ENCODE measurements at places on chromosomes 13 and 19.

DNA sequence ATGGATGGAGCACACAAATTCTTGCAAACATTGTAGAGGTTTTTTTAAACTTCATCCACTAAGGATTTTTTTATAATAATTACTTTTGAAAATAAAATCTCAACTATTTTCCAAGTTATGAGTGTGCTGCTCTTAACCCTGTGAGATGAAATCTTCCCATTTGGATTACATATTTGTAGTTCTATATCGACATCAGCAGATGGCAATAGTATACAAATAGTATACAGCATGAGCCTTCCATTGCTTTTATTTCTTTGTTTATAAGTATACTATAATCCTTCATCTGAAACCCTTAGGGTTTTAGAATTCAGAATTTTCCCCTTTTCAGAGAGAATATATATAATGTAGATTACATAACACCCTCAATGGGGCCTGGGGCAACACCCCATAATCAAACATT is 70.5 kb downstream of the GJA3 start:
- no peak for DNase-seq

- DNase-seq, result peak; percentile 66
Measured at GRCh38 chr19:9673912-9674662, 813 bp downstream of the ZNF562 start.

- no peak for DNase-seq
Measured at GRCh38 chr19:44604241-44604640, 9.1 kb upstream of the IGSF23 start.

- DNase-seq, result no peak
Measured at GRCh38 chr13:47816831-47817230, 184.2 kb downstream of the SUCLA2 start.

DNA sequence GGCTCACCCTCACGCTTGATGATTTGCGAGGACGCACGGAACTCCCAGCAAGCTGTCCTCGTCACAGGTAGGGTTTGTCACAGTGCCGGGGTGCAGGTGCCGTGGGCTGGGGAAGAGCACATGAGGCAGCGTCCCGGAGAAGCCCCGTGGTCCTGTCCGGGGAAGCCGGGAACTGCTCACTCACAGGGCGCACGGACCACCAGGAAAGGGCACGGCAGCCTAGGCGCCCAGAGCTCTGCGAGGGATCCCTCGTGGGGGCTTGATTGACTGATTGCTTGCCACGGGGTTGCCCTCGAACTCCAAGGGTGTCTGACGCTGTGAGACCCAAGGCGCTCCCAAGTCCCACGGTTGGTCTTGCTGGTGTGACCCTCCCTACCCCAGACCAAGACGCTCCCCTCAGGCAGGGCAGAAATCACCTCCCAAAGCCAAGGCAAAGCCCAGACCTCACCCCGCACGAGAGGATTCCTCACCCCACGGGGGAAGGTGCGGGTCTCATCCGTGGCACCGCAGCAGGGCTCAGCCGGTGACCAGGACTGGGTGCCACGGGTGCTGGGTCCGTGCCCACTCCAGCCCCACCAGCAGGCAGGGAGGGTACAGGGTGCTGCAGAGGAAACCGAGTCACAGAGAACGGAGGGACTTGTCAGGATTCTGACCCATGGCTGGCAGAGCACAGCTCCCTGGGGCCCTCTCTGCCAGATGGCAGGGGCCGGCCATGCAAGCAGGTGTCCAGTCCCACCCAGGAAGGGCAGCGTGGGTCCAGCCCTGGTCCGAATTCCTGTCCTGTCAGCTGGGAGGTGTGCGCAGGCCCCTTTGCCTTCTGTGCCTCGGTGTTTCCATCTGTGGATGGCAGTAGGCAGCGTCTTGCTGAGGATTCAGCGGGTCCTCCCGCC is 7.7 kb downstream of the C2CD4C start:
- DNase-seq, result no peak

DNA sequence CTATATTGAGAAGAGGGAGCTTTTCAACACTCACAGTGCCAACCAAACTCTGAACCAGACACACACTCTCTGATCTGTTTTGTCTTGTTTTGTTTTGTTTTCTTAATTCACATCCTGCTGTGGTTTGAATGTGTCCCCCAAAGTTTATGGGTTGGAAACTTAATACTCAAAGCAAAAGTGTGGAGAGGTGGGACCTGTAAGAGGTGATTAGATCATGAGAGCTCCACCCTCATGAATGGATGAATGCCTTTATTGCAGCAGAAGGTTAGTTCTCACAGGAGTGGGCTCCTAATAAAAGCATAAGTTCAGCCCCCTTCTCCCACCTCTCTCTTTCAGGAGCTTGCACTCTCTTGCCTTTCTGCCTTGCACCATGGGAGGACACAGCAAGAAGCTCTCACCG is 957.1 kb downstream of the PCDH9 start:
- no peak for DNase-seq

DNA sequence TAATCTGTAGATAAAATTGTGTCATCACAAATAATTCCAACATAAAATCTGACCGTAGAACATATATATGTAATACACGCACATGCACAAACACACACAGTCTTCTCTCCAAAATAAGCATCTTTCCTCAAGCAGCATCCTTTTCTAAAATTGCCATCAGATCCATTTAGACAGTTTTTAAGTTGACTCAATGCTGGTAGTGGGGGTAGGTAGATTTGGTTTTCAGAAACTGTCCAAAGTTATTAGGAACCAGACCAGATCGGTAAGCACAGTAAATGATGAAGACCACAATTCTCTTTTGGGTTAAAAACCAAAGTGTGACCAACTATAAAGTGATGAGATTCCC is 64.6 kb downstream of the SERP2 start:
- DNase-seq, result no peak

DNA sequence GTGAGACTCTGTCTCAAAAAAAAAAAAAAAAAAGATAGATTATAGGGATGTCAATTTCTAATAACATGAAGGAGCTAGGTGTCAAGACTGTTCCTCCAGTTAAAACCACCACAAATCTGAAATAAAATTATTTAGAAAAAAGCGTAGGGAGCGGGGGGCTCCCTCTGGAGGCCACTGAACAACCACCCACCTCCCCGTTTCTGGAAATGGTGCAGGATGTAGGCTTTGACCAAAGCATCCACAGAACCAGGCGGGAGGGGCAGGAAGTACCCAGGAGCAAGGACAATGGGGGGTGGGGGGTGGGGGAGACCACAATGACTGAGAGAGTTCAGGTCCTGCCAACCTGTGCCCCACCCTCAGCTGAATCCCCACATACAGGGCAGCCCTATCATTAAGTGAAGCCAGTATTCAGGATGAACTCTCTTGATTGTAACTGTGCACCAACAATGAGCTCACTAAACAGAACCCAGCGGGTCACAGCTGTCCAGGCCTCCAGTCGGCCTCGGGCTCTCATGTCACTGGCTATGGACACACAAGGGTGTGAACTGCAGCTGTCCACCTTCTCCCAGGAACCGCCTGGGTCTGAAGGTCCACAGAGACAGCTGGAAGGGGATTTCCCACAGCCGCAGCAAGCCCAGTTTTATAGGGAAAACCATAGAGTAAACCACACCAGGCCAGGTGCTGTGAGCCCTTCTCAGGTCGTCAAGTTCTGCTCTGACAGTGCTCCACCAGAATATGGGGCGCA is 6.6 kb downstream of the ZSCAN18 start:
- no peak for DNase-seq

- DNase-seq, result no peak
Measured at GRCh38 chr13:50810998-50811397, 32.5 kb downstream of the DLEU7 start.

GRCh38 chr13:104389691-104390090 is 1323.5 kb upstream of the SLC10A2 start:
- DNase-seq, result no peak

DNA sequence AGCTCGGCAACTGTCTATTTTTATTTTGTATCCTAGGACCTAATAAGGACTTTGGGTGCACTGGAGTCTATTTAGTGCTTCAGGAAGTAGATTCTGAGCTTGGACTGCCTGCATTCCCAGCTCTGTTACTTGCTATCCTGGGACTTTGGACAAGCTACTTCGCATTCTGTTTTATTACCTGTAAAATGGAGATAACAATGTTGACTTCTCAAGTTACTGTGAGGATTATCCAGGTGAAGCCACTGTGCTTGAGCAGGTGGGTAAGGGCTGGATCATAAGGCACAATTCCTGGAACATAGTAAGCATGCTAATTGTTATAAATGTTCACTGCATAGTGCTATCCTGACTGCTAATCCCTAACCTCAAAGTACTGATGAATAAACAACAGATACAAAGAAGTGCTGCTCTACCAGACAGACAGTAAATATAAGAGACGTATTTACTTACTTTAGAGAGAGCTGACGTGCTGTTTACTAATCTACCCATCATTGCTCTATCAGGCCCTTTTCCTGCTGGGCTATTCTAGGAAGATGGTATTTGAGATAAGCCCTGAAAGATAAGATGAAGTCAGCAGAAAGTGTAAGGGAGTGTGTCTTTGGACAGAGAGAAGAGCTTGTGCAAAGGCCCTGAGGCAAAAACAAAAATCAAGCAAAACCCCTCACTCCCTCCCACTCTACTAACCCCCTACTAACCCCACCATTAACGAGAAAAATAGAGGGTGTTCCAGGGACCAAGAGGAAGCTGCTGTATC is 50.8 kb upstream of the FLT1 start:
- no peak for DNase-seq

GRCh38 chr13:29958476-29958875 is 108.1 kb upstream of the UBL3 start:
- no peak for DNase-seq

- DNase-seq, result no peak
Measured at GRCh38 chr19:55092423-55093318, 17.0 kb downstream of the EPS8L1 start.

DNA sequence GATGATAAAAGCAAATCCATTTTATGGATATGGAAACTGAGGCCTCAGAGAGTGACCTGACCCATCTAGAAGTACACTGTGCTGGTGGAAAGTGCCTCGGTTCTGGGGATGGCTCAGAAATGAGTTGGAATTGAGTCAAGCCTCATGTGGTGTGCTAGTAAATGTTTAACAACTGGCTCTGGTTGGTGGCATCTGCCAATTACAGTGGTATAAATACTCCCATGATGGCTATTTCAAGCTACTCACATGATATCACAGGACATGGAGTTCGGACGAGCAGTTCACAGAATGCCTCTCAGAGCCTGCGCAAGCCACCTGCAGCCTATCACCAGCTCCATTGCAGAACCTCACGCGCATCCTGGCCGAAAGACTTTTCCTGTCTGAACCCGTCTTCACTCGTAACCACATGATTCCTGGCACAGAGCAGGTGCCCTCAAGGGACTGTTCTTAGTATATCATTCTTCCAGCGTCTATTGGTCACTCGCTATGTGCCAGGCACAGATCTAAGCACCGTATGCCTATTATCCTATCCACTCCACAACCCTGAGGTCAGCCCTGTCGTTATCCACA is 9.1 kb downstream of the TMEM150B start:
- DNase-seq, result no peak

- DNase-seq, result no peak
Measured at GRCh38 chr19:31315652-31316051, 33.6 kb downstream of the TSHZ3 start.

GRCh38 chr19:17294051-17294891 is 9.0 kb downstream of the ABHD8 start:
- peak; percentile 80 for DNase-seq

GRCh38 chr19:1935484-1936208 is 5.3 kb upstream of the CSNK1G2 start:
- peak; percentile 37 for DNase-seq

DNA sequence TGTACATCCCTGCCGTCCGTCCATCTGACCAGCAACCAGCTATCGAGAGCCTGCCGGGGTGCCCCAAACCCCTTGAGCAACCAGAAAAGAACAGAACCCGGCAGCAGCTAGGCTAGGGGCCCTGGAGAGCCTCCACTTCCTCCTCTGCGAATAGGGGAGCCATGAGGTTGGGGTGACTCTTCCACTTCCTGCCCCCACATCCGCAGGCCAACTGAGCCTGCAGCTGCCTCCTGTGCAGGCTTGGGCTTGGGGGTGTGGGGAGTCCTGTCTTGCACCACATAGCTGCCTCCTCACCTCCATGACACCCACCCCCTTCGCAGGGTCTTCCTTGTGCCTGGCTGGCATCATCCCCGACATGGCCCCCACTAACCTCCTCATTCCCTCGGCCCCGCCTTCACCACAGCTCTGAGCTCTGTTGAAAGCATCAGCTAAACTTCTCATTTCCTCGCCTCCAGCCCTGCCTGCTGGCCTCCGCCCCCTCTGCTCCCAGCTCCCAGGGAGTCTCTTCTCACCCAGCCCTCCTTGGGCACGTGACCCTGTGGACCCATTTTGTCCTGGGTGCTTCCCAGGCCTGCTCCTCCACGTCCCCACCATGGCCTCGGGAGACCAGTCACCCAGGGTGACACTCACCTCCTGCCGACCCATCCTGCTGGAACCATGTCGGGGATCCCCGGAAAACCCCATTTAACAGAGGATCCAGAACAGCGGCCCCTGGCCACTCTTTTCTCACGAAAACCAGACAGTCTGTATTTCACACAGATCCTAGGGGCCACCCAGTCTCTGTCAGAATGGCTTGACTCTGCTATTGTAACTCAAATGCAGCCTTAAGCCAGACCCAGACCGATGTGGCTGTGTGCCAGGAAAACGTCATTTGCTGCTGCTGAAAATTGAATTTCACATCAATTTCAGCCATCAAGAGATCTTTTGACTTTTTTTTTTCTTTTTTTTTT is 50.4 kb downstream of the MYO9B start:
- peak; percentile 76 for DNase-seq

DNA sequence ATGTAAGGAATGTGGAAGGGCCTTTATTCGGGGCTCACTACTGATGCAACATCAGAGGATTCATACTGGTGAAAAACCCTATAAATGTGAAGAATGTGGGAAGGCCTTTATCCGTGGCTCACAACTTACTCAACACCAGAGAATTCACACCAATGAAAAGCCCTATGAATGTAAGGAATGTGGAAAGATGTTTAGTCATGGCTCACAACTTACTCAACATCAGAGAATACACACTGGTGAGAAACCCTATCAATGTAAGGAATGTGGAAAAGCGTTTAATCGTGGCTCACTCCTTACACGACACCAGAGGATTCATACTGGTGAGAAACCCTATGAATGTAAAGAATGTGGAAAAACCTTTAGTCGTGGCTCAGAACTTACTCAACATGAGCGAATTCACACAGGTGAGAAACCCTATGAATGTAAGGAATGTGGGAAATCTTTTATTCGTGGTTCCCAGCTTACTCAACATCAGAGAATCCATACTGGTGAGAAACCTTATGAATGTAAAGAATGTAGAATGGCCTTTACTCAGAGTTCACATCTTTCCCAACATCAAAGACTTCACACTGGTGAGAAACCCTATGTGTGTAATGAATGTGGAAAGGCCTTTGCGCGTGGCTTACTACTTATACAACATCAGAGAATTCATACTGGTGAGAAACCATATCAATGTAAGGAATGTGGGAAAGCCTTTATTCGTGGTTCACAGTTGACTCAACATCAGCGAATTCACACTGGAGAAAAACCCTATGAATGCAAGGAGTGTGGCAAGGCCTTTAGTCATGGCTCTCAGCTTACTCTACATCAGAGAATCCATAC is 44.3 kb downstream of the ZNF585A start:
- no peak for DNase-seq

DNA sequence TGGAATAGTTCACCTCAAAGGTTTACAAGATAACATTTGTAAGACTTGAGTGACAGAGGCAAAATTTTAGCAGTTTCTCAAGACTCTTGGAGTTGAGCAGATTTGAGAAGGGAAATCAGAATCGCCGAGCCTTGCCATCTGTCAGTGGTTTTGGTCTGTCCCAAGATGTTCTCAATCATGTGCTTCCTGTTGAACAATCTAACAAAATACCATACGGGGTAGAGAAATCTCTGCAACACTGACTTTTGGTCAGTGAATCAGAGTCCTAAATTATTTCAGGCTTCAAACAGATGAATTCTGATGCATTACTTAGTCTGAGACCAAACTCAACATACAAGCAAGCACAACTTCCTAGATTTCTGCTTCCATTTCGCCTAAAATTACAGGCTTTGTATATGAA is 3.8 kb downstream of the KCTD12 start:
- no peak for DNase-seq

GRCh38 chr13:109331898-109332297 is 454.5 kb downstream of the IRS2 start:
- no peak for DNase-seq
